ENCODE measurements at places on chromosomes 1 and 21. TPM values are rescaled to one million over a fixed set of nuclear protein-coding genes. Genes with fewer than 3 reads are reported as not detected.

GRCh38 chr1:15953294-15953771 lies 22.6 kb downstream of the ZBTB17 start:
- no peak for DNase-seq
- H3K36me3 ChIP-seq: peaks cover 7% of the 10 kb centered on the region
- H3K27ac ChIP-seq: no peak overlapping the region
- peaks cover 20% of the 10 kb centered on the region for H3K4me1 ChIP-seq
- no peaks in the 10 kb centered on the region for H3K27me3 ChIP-seq

DNA sequence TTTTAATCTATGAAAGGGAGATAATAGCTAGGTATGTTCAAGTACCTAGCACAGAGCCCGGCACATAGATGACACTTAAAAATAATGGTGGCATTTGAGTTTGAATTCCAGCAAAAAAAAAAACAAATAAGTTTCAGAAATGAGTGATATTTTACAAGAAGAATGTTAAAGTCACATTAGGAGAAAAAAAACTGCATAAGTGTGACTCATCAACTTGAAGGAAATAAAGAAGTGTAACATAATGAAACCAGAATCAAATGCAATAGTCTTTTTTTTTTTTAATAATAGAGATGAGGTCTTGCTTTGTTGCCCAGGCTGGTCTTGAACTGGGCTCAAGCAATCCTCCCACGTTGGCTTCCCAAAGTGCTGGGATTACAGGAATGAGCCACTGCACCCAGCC lies 17.1 kb downstream of the DNASE2B start:
- H3K4me3 ChIP-seq: no peak overlapping the region
- no peaks in the 10 kb centered on the region for H3K36me3 ChIP-seq
- H3K27me3 ChIP-seq: no peaks in the 10 kb centered on the region
- no peak overlapping the region for H3K27ac ChIP-seq
- H3K4me1 ChIP-seq: peaks cover 1% of the 10 kb centered on the region

GRCh38 chr1:162475539-162476185 lies 22.0 kb upstream of the UHMK1 start:
- H3K4me3 ChIP-seq: no peak overlapping the region
- H3K4me1 ChIP-seq: no peaks in the 10 kb centered on the region
- no peak overlapping the region for H3K27ac ChIP-seq
- peaks cover 3% of the 10 kb centered on the region for H3K36me3 ChIP-seq
- DNase-seq: no peak
- H3K27me3 ChIP-seq: peaks cover 2% of the 10 kb centered on the region

- no peaks in the 10 kb centered on the region for H3K36me3 ChIP-seq
- no peaks in the 10 kb centered on the region for H3K4me1 ChIP-seq
- H3K27me3 ChIP-seq: no peaks in the 10 kb centered on the region
These were observed 63.3 kb downstream of the ERG start for GRCh38 chr21:38434913-38435533.

Gene CYB561D1
- total RNA-seq: 11.1 TPM

- no peak for DNase-seq
- no peaks in the 10 kb centered on the region for H3K36me3 ChIP-seq
- no peak overlapping the region for H3K4me3 ChIP-seq
- no peaks in the 10 kb centered on the region for H3K4me1 ChIP-seq
- H3K27me3 ChIP-seq: no peaks in the 10 kb centered on the region
These were observed 23.4 kb upstream of the FMO4 start for GRCh38 chr1:171290621-171291020.

- H3K4me1 ChIP-seq: no peaks in the 10 kb centered on the region
- H3K27me3 ChIP-seq: peaks cover 14% of the 10 kb centered on the region
- no peak overlapping the region for H3K27ac ChIP-seq
- no peaks in the 10 kb centered on the region for H3K36me3 ChIP-seq
These were observed 135.1 kb downstream of the ZSCAN20 start for GRCh38 chr1:33607444-33608005.

- H3K27me3 ChIP-seq: peaks cover 11% of the 10 kb centered on the region
- no peak overlapping the region for H3K4me3 ChIP-seq
- H3K4me1 ChIP-seq: peaks cover 13% of the 10 kb centered on the region
- peak; percentile 49 for DNase-seq
These were observed 60.6 kb downstream of the PTPRC start for GRCh38 chr1:198699167-198700015.

DNA sequence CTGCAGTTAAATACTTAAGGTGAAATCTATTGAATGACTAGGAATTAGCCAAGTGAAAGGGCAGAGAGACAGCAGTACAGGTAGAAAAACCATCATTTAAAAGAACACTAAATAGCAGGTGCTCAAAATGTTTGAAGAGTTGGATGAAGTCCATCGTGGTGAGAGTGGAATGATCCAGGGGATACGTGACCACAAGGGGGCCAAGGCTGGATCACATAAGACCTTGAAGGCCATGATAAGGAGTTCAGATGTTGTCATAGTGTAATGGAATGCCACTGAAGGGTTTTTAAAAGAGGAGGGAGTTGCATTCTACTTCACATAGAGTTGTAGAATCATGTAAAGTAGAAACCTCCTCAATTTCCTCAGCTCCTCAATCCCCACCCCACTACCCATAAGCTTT lies 34.8 kb upstream of the HOOK1 start:
- H3K36me3 ChIP-seq: no peaks in the 10 kb centered on the region
- H3K27ac ChIP-seq: no peak overlapping the region
- H3K4me1 ChIP-seq: no peaks in the 10 kb centered on the region
- no peak overlapping the region for H3K4me3 ChIP-seq

DNA sequence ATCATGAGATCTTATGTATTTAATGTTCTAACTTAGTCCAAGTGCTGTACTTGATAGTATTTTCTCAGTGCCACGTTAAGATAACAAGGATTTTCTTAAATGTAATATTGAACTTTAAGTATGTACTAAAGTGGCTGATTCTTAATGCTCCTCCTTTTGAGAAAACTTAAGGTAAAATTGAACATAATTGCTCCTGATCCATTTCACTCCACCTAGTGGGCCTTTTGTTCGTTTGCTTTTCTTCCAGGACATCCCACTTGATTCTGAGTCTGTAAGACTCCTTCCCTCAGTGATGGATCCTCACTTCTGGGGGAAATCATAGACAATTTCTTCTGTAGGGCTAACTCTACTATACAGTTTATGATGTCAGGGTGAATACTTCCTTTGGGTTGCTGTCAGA lies 173.1 kb downstream of the LMO4 start:
- H3K27ac ChIP-seq: no peak overlapping the region
- H3K4me1 ChIP-seq: peaks cover 40% of the 10 kb centered on the region
- H3K27me3 ChIP-seq: no peaks in the 10 kb centered on the region
- H3K36me3 ChIP-seq: no peaks in the 10 kb centered on the region
- H3K4me3 ChIP-seq: no peak overlapping the region

DNA sequence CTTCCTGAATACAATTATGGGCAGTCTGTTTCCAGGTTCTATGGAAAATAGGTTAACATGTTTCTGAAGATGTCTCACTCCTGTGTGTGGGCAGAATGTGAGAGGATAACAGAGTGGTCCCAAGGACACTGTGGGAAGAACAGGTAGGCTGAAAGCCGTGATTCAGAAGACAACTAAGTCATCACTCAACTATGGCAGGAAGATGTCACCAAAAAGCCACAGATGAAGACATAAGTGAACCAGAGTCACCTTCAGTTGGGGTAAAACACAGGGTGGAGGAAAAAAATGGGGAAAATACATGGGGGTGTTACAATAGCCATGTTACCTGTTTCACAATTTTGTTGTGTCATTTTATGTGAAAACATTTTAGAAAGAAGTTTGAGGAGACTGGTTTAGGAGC lies 75.1 kb downstream of the UCHL5 start:
- peaks cover 3% of the 10 kb centered on the region for H3K36me3 ChIP-seq
- no peak overlapping the region for H3K27ac ChIP-seq

- no peak overlapping the region for H3K4me3 ChIP-seq
- H3K27ac ChIP-seq: no peak overlapping the region
- H3K36me3 ChIP-seq: no peaks in the 10 kb centered on the region
These were observed 5.0 kb upstream of the FMN2 start for GRCh38 chr1:240086726-240087125.

DNA sequence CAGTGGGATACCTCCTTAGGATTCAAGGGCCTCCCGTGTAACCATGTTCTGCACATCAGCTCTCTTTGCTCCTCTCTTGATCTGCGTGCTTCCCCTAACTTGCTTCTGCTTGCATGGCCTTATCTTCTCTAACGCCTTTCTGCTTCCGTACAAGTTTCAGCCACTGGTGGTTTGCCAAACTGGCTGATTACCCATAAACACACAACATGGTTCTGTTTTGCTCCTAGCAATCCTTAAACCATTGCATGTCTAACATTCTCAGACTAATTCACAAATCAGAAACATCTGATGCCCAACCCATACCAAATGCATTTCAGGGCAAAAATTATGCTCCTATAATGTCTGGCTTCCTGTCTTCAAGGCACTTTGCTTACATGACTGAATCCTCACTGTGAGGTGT lies 166.4 kb downstream of the PBX1 start:
- no peaks in the 10 kb centered on the region for H3K27me3 ChIP-seq
- H3K27ac ChIP-seq: peak overlapping the region; percentile 47
- peaks cover 9% of the 10 kb centered on the region for H3K36me3 ChIP-seq
- peaks cover 29% of the 10 kb centered on the region for H3K4me1 ChIP-seq

DNA sequence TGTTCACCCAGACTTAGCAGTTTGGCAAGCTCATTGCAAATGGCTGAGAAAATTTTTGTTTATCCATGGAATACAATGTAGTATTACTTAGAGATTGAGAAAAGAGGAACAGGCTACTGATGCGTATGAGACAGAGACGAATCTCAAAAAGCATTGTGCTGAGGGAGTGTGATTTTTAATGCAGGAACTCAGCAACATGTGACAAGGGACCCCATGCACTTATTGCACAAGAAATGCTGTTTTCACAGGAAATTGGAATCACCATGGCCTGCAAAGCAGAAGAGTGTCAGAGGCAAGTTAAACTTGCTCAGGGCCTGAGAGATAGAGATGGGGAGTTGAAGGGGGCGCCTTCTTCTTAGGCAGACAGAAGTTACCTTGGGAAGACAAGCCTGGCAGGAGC lies 32.6 kb upstream of the TLR5 start:
- peaks cover 5% of the 10 kb centered on the region for H3K27me3 ChIP-seq
- H3K27ac ChIP-seq: no peak overlapping the region
- H3K4me3 ChIP-seq: no peak overlapping the region

Gene HRNR
- total RNA-seq: not detected

- H3K36me3 ChIP-seq: peaks cover 2% of the 10 kb centered on the region
- DNase-seq: no peak
- no peaks in the 10 kb centered on the region for H3K27me3 ChIP-seq
These were observed 36.6 kb downstream of the RGL1 start for GRCh38 chr1:183841550-183841949.

Gene SPRR2A
- not detected for total RNA-seq

Gene SYCP1
- total RNA-seq: not detected
